Hepatocyte (in vitro differentiated cells): ENCODE measurements at places on chromosomes 11 and 22. TPM values are rescaled to one million over a fixed set of nuclear protein-coding genes. Genes with fewer than 3 reads are reported as not detected.

Gene TNNT3
- 19.2 and 20.6 TPM in 2 replicates for total RNA-seq

Gene IL17REL
- not detected in 2 replicates for total RNA-seq

Gene UPK3A
- total RNA-seq, result 14.4 and 14.9 TPM in 2 replicates

Gene P2RY6
- total RNA-seq, result 2.6 and 2.9 TPM in 2 replicates

Gene APOA5
- 16.3 and 20.3 TPM in 2 replicates for total RNA-seq

Gene SESN3
- total RNA-seq, result 106 and 107 TPM in 2 replicates

Gene NAALADL1
- total RNA-seq, result 0.13 and 0.76 TPM in 2 replicates

Gene DDTL
- total RNA-seq, result not detected in 2 replicates

Gene TCN2
- total RNA-seq, result 26.2 and 28.8 TPM in 2 replicates

DNA sequence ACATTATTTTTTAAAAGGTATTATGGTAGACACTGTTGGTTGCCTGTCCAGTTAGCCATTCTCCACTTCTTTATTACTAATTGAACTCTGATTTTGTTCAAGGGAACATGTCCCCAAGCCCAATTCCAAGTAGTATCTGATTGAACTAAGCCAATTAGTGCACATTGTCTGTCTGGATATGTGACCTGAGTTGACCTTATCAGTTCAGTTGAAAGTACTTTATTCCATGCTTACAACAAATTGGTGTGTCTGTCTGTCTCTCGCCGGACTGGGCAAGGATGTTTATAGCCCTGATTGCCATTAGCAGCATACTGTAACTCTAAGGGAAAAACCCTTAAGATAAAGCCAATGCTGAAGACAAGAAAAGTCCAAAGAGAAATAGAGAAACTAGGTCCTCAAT lies 85.6 kb downstream of the INTS4 start:
- H3K36me3 ChIP-seq, result no peaks in the 10 kb centered on the region
- peaks cover 13% of the 10 kb centered on the region for H3K4me1 ChIP-seq
- DNase-seq, result no peak
- H3K4me3 ChIP-seq, result no peak overlapping the region
- H3K27ac ChIP-seq, result no peak overlapping the region
- H3K27me3 ChIP-seq, result no peaks in the 10 kb centered on the region

DNA sequence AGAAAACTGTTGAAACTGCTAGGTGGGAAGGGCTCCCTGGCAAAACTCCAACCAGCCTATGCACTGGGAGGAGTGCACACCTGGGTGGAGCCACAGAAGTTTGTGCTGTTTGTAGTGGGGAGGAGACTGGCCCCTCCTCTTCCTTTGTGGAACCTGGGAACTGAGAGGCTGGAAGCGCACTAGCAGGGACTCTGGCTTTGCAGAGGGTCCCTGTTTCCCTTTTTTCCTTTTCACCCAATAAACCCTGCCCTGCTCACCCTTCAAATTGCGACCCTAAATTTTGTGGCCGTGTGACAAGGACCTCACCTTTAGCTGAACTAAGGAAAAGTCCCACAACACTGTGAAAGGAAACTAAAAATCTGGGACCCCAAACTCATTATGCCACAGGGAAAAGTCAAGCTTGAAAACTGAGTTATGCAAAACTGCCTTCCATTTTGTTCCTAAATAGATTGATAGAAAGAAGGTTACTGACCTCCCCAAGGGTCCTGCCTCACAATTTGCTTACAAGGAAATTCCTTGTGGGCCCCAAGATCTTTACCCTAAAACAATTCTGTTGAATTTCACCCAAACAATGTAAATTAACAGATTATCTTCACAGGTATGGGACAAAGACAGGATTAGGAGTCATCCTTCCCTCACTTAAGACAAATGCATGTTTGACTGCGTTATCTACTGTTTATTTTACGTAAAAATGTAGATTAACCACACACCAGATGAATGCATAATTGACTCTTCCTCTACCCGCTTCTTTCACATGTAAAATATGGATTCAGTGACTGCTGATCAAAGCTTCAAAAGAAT lies 81.0 kb downstream of the SLC36A4 start:
- no peak overlapping the region for H3K27ac ChIP-seq
- no peaks in the 10 kb centered on the region for H3K27me3 ChIP-seq
- no peak overlapping the region for H3K4me3 ChIP-seq
- no peaks in the 10 kb centered on the region for H3K4me1 ChIP-seq

- no peaks in the 10 kb centered on the region for H3K4me1 ChIP-seq
- no peaks in the 10 kb centered on the region for H3K27me3 ChIP-seq
- no peak overlapping the region for H3K27ac ChIP-seq
- no peak overlapping the region for H3K4me3 ChIP-seq
- no peaks in the 10 kb centered on the region for H3K36me3 ChIP-seq
These were observed 247.8 kb upstream of the B3GAT1 start for GRCh38 chr11:134659882-134660281.

- no peaks in the 10 kb centered on the region for H3K36me3 ChIP-seq
- H3K4me1 ChIP-seq, result no peaks in the 10 kb centered on the region
- no peak for DNase-seq
- H3K27ac ChIP-seq, result no peak overlapping the region
- H3K4me3 ChIP-seq, result no peak overlapping the region
- no peaks in the 10 kb centered on the region for H3K27me3 ChIP-seq
These were observed 125.5 kb upstream of the NCAM1 start for GRCh38 chr11:112835591-112836255.

DNA sequence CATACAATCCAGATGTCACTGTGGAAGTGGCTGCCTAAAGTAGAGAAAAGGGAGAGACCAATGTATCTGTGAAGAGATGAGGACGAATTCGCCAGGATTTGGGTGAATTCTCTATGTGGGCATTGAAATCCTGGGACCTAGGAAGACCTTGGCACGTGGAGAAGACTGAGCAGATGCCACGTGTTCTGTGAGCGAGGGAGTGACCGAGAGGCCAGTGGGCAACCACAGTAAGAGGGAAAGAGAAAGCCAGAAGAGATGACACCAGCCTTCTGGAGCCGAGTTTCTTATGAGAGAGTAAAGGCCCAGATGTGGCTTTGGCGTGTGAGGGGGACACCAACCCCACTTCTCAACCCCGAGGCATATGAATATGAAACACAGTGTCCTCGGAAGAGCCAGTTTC lies 228.1 kb downstream of the BUD13 start:
- no peaks in the 10 kb centered on the region for H3K4me1 ChIP-seq
- no peak for DNase-seq
- H3K27me3 ChIP-seq, result peaks cover 6% of the 10 kb centered on the region
- H3K4me3 ChIP-seq, result no peak overlapping the region
- no peaks in the 10 kb centered on the region for H3K36me3 ChIP-seq
- no peak overlapping the region for H3K27ac ChIP-seq

DNA sequence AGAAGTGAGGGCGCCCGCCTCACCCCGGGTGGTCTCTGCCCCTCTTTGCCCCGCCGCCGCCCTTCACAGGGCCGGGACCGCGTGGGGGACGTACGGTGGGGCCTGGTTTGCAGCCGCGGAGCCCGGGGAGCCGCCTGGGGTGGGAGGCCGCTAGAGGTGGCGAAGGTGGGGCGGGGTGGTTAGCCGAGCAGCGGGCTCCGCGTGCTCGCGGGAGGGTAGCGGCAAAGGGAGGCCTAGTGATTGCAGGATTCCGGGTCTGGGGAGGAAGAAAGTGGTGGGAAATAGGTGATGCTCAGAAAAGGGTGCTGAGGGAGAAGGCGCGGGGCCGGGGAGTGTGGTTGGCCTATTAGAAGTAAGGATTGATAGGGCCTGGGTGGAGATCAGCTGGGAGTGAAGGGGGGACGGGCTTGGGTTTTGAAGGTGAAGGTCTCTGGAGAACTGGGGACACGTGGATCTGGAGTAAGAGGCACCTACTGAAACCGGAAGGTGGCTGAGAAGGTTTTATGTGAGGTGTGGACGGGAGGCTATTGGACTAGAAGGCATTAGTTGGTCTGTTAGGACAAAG lies 571 bp downstream of the FAR1 start:
- DNase-seq, result peak; percentile 55
- peak overlapping the region; percentile 82 for H3K27ac ChIP-seq
- peaks cover 16% of the 10 kb centered on the region for H3K4me1 ChIP-seq

DNA sequence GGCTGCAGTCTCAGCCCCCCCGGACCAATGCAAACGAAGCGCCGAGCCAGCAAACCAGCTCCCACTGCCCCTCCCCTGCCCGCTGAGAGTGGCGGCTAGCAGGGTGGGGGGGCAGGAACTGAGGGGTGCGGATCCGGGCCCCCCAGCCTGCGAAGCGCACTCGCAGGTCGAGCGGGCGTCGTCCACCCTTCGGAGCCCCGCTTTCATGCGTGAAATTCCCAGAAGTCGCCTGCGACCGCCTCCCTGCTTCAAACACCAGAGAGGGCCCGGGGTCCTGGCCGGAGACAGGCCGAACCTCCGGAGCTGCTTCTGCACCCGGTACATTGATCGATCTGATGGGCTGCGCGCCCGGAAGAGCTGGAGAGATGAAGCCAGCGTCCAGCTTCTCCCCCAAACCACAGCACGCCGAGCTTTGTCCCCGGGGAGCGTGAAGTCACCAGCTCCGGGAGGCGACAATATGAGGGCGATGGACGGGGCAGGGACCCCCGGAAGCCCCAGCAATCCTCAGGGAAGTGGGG lies 646 bp upstream of the PATZ1 start:
- peak overlapping the region; percentile 94 for H3K27ac ChIP-seq
- H3K36me3 ChIP-seq, result no peaks in the 10 kb centered on the region
- peak; percentile 74 for DNase-seq
- H3K27me3 ChIP-seq, result no peaks in the 10 kb centered on the region
- H3K4me3 ChIP-seq, result peak overlapping the region; percentile 20

- peak overlapping the region; percentile 67 for H3K4me3 ChIP-seq
- DNase-seq, result peak; percentile 25
- peaks cover 53% of the 10 kb centered on the region for H3K27me3 ChIP-seq
- H3K36me3 ChIP-seq, result no peaks in the 10 kb centered on the region
- H3K27ac ChIP-seq, result peak overlapping the region; percentile 40
These were observed 1.6 kb downstream of the PHF21B start for GRCh38 chr22:45008186-45008681.

- no peaks in the 10 kb centered on the region for H3K36me3 ChIP-seq
- no peaks in the 10 kb centered on the region for H3K27me3 ChIP-seq
- no peaks in the 10 kb centered on the region for H3K4me1 ChIP-seq
- H3K4me3 ChIP-seq, result no peak overlapping the region
- H3K27ac ChIP-seq, result no peak overlapping the region
- DNase-seq, result no peak
These were observed 10.8 kb upstream of the SLN start for GRCh38 chr11:107722662-107723061.

- no peaks in the 10 kb centered on the region for H3K36me3 ChIP-seq
- no peak overlapping the region for H3K4me3 ChIP-seq
- no peaks in the 10 kb centered on the region for H3K27me3 ChIP-seq
- no peak overlapping the region for H3K27ac ChIP-seq
- no peak for DNase-seq
These were observed 154.9 kb downstream of the SBF2 start for GRCh38 chr11:10139143-10139542.

DNA sequence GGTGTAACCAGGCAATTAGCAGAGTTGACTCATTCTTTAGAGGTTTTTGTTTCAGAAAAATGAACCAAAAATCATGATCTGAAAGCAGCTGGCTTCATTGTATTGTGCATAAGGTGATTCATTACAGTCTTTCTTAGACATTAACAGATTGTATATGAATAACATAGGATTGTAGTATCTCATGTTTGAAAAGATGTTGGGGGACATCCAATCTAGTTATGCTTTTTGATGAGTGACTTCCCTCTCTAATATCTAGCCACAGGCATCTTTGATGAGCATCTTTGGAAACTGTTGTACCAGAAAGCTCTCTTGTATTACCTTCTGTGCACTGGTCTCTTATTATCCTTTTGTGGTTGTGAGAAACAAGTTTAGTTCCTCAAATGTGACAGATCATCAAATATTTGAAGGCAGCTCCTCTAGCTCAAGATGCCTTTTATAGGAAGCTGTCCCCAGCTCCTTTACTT lies 8.3 kb downstream of the GRK3 start:
- no peaks in the 10 kb centered on the region for H3K27me3 ChIP-seq
- no peak overlapping the region for H3K4me3 ChIP-seq
- H3K4me1 ChIP-seq, result no peaks in the 10 kb centered on the region

DNA sequence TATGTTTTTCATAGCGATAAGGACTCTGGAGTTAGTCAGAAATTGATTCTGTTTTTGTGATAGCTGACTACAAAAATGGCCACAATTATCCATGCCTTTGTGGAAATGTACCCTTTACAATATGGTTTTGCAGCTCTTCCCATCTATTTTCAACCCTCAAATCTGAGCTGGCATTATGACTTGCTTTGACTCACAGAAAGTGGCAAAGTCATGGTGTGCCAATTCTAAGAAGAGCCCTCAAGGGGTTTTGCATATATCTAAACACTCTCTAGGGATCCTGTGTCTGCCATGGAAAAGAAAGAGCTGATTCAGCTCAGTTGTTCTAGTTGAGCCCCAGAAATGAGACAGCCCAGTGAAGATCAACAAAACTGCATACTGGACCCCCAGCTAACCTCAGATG lies 390.5 kb upstream of the RAG2 start:
- no peak for DNase-seq
- H3K36me3 ChIP-seq, result no peaks in the 10 kb centered on the region

DNA sequence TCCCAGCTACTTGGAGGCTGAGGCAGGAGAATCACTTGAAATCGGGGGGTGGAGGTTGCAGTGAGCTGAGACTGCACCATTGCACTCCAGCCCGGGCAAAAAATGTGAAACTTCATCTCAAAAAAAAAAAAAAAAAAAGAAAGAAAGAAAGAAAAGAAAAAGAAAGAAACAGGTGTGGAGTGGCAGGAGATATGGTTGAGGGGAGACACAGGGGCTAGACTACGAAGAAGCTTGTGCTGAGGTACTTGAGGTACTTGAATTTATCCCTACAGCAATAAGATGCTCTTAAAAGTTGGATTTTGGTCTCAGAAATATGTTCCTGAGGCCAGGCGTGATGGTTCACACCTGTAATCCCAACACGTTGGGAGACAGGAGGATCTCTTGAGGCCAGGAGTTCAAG lies 2.2 kb upstream of the MAJIN start:
- H3K4me3 ChIP-seq, result no peak overlapping the region
- H3K27me3 ChIP-seq, result no peaks in the 10 kb centered on the region
- H3K36me3 ChIP-seq, result no peaks in the 10 kb centered on the region
- no peaks in the 10 kb centered on the region for H3K4me1 ChIP-seq
- DNase-seq, result no peak
- H3K27ac ChIP-seq, result no peak overlapping the region

DNA sequence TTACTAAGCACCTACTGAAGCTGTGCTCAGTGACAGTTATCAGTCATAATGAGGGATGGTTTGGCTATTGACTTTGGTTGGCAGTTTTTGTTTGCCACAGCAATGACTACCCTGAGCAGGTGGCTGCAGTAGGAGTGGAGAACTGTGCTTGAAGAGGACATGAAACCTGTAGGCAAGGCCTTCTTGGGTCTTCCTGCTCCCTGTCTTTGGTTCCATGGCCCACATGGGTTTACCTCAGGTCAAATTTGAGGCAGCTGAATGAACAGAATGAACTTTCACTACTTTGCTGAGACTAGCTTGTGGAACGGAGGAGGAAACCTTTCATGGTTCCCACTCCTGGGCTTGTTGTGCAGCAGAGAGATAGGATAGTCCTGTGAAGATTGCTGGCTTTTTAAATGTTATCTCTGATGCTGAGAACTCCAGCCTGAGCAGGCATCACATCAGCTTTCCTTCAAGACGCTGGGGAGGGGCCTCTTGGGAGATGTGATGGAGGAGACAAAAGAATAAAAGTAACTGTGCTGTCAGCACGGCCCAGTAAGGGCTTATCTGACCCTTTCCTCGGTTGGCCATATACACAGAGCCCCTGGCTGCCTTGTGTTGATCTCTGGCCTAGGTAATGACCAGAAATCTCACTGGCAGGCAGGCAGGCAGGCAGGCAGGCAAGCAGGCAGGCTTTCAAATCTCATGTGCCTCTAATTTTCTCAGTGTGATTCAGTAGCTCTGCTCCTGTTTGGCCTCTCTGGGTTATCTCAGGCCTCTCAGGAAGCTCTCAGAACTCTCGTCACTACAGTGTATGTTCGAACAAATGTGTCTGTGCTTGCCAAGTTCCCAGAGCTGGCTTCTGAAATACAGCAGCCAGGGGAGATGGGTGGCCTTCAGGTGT lies 12.0 kb downstream of the STIM1 start:
- H3K27ac ChIP-seq, result peak overlapping the region; percentile 26
- no peaks in the 10 kb centered on the region for H3K36me3 ChIP-seq
- peak; percentile 39 for DNase-seq
- peaks cover 24% of the 10 kb centered on the region for H3K4me1 ChIP-seq
